Mesenchymal stem cell (in vitro differentiated cells and primary cell): ENCODE measurements at places on chromosomes 2 and 18.

DNA sequence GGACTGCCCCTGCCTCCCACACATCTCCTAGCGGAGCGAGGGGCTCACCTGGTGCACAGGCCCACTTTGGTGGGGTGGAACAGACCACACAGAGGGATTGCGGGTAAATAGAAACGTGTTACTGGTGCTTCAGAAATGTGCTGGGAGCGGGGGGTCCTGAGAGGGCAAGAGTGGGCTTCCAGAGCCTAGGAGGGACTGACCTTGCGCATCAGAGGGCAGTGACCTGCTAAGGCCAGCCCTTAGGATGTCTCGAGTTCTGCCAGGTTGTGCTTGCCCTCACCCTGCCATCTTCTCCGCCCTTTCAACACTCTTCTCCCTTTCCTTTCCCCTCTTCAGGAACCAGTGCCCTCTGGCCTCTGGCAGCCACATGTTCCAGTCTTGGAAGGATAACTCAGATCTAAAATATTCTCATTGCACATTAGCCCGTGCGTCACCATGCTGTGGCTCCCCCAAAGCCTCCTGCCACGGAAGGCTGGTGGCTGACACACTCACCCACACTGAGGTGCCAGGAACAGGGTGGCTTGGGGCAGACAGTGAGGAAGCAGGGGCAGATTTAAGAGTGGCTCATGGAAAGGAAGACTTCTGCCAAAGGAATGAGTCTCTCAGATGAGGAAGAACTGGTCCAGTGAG, 89.6 kb downstream of the MCFD2 start:
- peak; percentile 38 for DNase-seq

- DNase-seq = no peak
Measured at GRCh38 chr2:149027590-149028250, 10.8 kb upstream of the LYPD6B start.

DNA sequence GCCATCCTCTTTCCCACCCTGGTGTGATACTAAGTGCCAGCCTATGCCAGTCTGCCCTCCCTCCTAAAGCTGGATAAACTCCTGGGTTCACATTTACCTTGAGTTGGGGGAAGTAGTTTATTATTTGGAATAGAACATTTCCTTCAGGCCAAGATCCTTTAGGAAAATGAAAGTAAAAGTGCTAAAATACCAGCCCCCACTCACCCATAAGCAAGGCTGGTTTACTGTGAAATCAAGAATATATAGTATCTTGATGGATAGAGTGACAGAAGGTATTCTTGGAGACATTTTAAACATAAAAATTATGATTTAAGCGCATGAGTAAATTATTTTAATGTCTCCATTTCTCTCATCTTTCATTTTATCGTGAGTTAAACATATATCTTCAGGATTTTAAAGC, 27.1 kb downstream of the ZNF532 start:
- DNase-seq = peak; percentile 42

- peak; percentile 68 for DNase-seq
Measured at GRCh38 chr2:196242131-196242620, 70.8 kb upstream of the STK17B start.

DNA sequence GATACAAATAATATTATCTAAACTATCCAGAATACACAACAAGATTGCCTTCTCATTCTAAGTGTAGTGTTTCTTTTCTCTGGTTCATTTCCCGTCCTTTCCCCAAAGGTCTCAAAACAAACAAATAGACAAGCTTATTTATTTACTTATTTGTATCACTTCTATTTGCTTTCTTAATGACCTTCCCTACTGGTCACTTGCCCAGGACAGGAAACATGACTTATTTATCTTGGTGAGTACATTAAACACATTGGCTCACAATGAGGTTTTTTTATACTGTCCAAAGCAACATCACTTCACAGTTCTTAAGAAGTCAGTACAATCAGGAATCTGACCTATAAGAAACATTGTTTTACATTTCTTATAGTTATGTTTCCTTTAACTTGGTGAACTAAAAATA, 123.3 kb upstream of the KYNU start:
- no peak for DNase-seq

DNA sequence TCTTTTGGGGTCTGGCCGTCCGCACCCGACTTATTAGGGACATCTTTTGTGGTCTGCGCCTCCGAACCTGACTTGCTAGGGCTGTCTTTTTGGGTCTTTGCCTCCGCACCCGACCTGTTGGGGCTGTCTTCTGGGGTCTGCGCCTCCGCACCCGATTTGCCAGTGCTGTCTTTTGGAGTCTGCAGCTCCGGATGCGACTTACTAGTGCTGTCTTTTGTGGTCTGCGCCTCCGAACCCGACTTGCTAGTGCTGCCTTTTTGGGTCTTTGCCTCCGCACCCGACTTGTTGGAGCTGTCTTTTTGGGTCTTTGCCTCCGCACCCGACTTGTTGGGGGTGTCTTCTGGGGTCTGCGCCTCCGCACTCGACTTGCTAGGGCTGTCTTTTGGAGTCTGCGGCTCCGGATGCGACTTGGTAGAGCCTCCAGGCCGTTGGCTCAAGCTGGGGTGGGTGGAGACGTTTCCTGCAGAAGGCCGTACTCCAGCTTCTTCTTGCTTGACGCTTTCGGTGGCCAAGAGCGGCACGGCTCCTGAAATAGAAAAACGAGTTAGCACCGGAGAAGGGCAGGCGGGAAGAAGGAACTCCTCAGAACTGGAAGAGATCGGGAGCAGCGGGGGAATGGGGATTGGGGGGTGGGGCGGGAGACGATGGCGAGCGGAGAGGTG, 498 bp downstream of the TGOLN2 start:
- DNase-seq = peak; percentile 59

DNA sequence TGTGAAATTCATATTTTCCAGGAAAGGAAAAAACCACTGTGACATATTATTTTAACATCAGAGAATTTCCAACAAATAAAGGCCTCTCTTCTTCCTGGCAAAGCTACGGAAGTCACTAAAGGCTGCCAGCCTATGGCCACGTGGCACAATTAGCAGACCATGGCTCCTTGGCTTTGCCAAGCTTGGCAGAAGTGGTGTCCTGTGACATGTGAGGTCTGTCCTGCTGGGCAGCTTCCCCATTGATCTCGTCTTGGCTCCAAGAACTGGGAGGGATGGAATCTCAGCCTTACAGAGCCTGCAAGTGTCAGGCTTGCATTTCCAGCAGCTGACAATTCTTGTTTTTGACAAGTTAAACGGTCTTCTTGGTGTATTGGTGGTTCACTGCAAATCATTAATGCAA, 226.9 kb upstream of the THSD7B start:
- no peak for DNase-seq

GRCh38 chr2:60555783-60556139, 2.3 kb upstream of the BCL11A start:
- DNase-seq = peak; percentile 10

DNA sequence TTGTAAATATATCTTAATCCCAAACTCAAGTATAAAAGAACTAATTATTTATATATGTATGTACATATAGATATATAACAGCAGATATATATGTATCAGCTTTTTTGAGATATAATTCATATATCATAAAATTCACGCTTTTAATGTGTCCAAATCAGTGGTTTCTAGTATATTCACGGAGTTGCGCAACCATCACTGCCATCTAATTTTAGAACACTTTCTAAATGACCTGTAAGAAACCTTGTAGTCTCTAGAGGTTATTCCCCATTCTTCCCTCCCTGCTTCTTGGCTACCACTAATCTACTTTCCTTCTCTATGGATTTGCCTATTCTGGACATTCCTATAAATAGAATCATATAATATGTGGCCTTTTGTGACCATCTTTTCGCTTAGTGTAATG, 163.5 kb upstream of the TCF4 start:
- DNase-seq = no peak

GRCh38 chr2:121897335-121897970, 142.0 kb downstream of the TSN start:
- DNase-seq = peak; percentile 3

- DNase-seq = no peak
Measured at GRCh38 chr2:160389875-160390274, 103.7 kb downstream of the RBMS1 start.

- DNase-seq = no peak
Measured at GRCh38 chr2:159169187-159169586, 117.3 kb downstream of the WDSUB1 start.

GRCh38 chr2:200662727-200663126, 76.9 kb downstream of the AOX1 start:
- DNase-seq = peak; percentile 76

DNA sequence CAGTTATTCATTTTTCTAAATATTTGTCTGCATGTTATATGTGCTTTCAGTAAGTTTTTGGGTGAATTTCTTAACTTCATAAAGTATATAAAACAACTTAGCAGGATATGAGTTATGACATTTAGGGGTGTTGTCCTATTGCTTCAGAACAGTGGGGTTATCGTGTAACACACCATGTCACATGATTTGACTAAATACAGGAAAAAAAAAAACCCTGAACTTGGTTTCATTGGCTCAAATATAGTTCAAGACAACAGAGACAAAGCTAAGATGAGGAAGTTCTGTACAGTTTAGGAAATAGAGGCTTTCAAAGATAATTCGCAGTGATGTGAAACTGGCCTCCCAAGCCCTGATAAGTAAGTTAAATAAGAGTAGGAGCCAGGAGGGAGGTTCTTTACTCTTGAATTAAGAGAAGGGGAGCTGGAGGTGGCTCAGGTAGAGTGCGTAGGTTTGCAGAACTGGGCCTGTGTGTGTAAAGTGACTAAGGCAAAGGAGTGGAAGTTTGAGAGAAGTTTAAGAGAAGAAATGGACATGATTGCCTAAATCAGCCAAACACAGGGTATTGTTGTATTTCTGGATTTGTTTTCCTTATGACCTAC, 53.9 kb downstream of the LIMS1 start:
- DNase-seq = no peak

DNA sequence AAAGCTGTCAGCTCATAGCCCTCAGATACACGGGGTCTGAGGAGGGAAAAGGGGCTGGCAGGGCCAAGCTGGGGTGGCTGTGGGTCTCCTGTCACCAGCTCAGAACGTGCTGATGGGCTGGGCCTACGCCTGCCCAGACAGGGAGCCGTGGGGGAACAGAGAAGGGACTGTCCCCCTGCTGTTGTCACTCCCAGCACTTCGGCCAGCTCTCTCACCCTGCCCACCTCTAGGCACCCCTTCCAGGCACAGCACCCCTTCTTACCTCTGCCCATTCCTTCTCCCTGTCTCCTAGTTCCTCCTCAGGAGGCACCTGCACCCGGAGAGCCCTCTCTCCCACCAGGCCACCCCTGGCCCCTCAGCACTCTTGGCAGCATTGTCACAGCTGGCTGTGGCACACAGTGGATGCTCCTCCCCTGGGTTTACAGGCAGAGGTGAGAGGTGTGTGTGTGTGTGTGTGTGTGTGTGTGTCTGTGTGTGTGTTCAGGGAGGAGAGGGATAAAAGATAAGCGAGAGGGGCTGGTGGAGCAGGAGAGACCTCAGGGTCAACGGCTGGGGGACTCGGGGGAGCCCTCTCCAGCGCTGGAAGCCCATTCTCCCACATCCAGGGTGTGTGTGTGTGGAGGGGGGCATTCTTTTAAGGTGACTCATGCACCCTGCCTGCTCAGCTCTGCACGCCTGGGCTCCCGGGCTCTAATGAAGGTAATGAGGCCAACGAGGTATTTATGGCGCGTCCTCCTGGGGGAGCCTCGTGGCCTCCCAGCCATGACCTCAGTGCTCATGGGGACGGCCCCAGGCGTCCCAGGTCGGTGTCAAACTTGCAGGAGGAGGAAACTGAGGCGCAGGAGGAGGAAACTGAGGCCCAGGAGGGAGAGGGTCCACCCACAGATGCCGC, 66.1 kb upstream of the SMAD7 start:
- DNase-seq = peak; percentile 90

DNA sequence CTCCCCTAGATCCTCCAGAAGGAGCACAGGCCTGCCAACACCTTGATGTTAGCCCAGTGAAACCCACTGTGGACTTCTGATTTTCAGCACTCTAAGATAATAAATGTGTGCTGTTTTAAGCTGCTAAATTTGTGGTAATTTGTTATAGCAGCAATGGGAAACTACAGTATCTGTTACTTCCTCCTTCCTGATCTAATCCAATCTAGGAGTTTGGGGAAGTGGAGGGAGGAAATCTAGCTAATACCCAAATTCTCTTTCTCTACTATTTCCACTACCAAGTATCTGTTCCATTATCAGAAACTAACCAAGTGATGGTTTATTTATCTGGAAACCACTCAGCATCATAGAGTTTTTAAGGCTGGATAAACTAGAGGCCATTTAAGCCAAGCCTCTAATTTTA, 64.9 kb downstream of the AFF3 start:
- no peak for DNase-seq

GRCh38 chr2:174341995-174342685, 7.4 kb downstream of the SP9 start:
- DNase-seq = peak; percentile 3

DNA sequence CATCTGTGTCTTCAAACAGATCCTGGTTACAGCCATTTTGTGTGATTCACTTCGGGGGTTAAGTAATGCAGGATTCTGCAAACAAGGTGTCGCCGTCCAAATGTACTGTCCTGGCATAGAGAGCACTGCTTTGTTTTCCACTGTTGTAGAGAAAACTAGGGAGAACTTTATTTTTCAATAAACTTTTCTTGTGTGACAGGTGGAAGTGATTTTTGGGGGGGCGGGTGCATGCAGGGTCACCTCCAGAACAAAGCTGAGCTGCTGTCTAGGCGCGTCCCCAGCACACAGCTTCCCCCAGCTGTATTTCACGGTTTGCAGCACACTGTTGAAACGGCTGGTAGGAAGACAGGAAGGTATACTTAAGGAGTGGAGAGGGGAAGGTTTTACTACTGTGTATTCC, 200.6 kb downstream of the MGAT5 start:
- DNase-seq = no peak

DNA sequence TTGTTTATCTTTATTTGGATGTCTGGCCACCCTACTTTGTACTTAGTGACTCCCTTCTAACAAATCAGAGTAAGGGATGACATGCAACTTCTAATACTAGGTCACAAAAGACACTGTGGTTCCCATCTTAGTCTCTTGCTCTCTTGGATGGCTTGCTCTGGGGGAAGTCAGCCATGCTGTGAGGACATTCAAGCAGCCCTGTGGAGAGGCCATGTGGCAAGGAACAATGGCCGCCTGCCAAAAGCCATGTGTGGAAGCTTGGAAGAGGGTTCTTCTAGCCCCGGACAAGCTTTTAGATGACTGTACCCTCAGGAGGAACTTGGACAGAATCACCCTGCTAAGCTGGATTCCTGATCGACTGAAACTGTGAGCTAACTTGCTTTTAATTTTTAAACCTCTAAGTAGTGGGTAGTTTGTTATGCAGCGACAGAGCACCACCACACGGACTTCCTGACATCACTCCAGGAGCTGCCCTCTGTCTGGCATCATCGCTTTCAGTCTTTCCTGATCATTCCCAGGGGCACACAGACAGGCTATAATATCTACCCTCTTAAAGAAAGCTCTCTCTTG, 116.8 kb upstream of the ODC1 start:
- no peak for DNase-seq

- no peak for DNase-seq
Measured at GRCh38 chr2:128375454-128375853, 56.8 kb upstream of the HS6ST1 start.
